ENCODE measurements at places on chromosomes 5 and 9.

GRCh38 chr5:41004931-41005330, 66.2 kb downstream of the MROH2B start:
- no peak for DNase-seq

DNA sequence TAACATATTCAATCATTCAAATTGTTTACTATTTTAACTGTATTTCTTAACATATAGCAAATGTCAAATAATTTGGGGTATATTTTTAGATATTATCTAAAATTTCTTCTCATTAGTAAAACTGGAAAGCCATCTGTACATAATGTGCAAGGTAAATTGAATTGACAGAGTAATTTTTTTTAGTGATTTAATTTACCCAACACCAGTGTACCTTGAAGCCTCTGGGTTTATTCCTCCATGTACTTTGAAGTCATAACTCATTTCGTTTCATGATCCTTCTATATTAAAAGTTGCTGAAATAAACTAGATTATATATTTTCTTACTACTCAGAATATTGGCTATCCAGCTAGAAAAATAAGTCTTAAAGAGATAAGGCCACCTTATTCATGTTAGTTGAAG, 674.9 kb downstream of the PRR16 start:
- no peak for DNase-seq

DNA sequence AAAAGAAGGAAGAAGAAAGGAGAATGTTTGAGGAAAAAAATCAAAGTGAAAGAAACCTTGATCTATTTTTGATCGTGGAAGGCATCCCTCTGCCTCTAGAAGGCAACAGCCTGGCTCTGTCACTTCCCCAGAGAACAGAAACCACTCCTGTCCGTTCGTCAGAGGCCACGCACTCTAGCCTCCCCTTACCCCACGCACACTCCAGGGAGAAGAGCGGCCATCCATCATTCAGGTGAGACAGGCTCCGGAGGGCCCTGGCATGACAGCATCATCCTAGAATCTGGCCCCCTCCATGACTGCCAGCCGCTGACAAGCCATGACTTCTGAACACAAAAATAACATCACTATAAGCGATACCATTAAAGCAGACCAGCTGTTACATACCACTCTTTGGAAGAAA, 135.8 kb downstream of the ROR2 start:
- no peak for DNase-seq

DNA sequence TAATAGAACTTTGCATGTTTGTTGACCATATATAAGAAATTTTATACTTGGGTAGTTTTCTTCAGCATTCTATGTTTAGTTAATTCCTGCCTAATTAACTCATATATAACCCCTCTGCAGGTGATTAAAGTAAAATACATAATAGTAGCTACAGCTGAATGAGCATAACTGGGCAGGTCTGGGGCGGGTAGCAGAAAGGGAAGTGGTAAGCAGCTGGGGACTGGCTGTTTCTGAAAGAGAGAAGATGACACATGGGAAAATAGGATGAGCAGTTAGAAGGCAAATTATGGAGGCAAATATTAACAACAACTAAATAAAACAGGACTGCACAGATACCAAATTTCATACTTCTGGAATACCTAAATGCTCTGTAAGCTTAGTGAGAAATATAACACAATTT, 128.1 kb downstream of the CPLANE1 start:
- DNase-seq, result no peak

DNA sequence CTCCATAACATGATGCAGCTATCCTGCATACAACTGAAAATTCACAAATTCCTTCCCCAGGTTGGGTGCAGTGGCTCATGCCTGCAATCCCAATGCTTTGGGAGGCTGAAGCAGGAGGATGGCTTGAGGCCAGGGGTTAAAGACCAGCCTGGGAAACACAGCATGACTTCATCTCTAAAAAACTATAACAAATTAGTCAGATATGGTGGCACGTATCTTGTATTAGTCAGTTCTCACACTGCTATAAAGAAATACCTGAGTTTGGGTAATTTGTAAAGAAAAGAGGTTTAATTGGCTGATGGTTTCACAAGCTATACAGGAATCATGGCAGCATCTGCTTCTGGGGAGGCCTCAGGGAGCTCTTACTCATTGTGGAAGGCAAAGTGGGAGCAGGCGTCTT, 56.4 kb upstream of the DAPK1 start:
- DNase-seq, result no peak

DNA sequence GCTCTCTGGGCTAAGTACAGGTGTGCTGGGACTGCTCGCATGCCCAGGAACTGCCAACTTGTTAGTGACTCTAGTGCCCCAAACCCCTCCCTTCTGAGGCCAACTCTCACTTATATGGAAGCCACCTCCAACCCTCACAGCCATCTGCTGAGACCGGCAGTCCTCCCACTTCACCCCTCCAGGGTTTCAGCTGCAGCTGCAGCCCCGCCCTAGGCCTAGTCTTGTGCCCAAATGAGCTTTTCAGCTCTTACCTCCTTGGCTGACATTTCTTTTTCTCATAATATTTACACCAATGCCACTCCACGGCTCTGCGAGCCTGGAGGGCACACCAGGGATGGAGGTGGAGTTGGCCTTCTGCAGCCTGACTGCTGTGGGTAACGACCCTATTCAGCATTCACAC, 166.6 kb downstream of the ROR2 start:
- no peak for DNase-seq

DNA sequence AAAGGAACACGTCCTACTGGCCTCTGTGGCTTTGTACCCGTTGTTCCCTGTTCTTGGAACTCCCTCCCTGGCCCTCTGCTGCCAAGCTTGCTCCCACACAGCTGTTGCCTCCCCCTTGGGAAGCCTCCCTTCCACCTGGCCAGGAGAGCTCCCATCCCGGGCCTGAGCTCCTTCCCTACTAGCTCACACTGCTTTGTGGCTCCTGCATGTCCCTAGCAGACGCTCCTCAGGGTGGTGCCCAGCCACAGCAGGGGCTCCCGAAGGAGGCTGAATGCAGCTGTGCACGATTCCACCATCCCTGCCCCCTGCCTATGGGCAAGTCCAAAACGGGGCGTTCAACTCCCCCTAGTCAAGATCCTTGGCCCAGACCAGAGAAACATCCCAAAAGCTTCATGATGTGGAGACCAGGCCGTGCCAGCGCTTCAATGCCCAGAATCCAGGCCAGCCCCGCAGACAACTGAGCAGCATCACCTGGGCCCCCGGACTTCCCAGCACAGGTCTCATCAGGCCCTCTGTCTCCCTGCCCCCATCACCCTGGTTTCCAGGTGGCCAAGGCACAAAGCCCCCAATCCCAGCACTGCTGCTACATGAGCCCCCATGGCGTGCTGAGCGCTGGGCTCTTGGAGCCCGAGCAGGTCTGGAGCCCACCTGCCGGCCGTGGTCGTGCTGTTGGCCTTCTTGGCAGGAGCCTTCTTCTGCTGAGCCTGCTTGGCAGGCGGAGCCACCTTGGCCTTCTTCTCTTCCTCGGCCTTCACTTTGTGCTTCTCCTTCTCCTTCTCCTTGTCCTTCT, 14.3 kb downstream of the BRD3OS start:
- DNase-seq, result no peak

DNA sequence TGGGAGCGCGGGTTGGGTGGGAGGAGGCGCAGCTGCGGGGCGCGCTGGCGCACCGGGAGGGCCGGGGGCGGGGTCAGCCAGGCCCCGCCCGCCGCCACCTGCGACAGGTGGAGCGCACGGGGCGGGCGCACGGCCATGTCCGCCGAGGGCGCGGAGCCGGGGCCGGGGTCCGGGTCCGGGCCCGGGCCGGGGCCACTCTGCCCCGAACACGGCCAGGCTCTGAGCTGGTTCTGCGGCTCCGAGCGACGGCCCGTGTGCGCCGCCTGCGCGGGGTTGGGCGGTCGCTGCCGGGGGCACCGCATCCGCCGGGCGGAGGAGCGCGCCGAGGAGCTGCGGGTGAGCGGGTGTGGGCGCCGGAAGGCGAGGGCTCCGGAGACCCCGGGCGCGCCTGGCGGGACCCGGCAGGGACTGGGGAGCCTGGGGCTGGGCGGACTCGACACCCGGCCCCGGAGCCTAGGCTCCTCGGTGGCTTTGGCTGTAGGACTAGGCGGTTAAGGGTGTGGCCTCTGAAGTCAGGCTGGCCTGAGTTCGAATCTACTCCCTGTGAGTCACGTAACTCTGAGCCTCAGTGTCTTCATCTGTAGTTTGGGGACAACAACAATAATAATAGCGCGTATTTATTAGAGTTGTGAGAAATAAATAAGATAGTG, at the start of gene BSPRY:
BSPRY (plus strand) TSS at position 97 of the 650 bp plus-strand sequence; CDS start at position 136, 39 bp downstream.
- DNase-seq, result peak; percentile 14
